H7 (cell line): ENCODE measurements at places on chromosomes 2 and 18. TPM values are rescaled to one million over a fixed set of nuclear protein-coding genes. Genes with fewer than 3 reads are reported as not detected.
A peak's percentile ranks its signal among the peaks of the same experiment; 100 is the strongest.

DNA sequence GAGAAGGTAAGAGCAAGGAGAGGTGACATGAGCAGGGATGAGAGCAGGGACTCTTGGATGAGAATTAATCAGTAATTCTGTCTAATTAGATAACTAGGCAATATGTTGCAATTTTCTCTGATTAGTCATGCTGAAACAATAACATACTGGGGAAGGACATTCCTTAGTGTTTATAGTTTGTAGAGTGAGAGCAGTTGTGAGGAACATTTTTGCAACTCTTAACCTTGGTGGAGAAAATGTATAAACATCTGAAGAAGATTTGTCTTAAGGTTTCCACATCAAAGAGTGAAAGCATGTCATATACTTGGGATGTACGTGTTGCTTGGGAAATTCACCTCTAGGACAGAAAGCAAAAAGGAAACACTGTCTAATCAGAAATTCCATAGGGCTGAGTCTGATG is 955.4 kb upstream of the FANCL start:
- no peak for DNase-seq

The SERPINB12 gene
- not detected in 2 replicates for total RNA-seq

The LYPD1 gene
- 5.7 and 7.3 TPM in 2 replicates for total RNA-seq

GRCh38 chr2:96326564-96326963 is 1.4 kb downstream of the ITPRIPL1 start:
- no peak for DNase-seq

GRCh38 chr2:198096002-198096401 is 291.6 kb downstream of the PLCL1 start:
- DNase-seq: no peak

GRCh38 chr2:68103709-68104055 is 40.9 kb upstream of the C1D start:
- no peak for DNase-seq

GRCh38 chr2:124683536-124684428 is 658.7 kb downstream of the CNTNAP5 start:
- DNase-seq: no peak

DNA sequence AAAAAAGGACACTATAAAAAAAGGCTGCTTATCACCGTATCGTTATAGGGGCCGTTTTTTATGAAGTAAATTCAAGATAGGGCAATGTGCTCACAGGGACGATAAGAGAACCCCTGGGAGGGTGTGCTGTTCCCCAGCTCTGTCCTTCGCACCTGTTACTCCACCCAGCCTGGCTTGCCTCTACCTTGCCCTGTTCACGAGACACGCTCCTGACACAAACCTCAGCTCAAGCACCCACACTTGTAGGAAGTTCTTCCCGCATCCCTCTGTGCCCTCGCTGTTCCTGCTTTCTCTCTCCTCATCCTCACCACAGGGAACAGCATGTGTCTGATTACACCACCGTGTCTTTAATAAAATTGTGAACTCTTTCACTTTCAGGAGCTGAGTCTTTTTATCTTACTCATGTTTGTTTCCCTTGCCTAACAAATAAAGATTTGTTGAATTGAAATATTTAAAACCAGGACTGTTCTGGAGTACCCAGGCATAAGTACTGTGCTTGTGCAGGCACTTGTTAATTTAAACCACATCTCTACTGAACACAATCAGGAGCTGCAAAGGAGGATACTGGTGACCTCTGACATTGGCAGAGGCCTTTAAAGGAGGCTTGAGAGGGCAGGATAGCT is 26.0 kb upstream of the KIDINS220 start:
- DNase-seq: no peak

The TTLL4 gene
- 82.1 and 87.6 TPM in 2 replicates for total RNA-seq

- DNase-seq: peak; percentile 24
These were observed 139.9 kb upstream of the CDH7 start for GRCh38 chr18:65610939-65611338.

The PROM2 gene
- 1.1 and 1.8 TPM in 2 replicates for total RNA-seq

The PID1 gene
- 0.45 and 1.5 TPM in 2 replicates for total RNA-seq

The ITGA4 gene
- 1.6 and 2.2 TPM in 2 replicates for total RNA-seq

DNA sequence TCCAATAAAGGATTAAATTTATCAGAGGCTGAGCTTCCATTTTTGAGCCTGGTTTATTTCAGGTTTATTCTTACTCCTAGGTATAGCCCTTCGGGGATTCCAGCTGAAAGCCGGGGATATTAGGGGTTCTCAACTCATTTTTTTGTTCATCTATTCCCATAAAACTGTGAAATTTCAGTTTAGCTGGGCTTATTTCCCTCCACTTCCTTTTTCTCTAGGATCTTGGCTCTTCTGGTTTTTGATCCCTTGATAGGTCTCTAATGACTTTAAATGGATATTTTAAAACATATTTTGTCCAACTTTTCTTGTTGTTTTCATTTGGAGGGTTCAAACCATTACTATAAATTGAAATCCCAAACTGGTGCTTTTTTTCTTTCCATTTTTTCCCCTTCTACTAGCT is 23.6 kb upstream of the ZNF512 start:
- DNase-seq: no peak

GRCh38 chr2:54677476-54678265 is 45.8 kb upstream of the EML6 start:
- no peak for DNase-seq

The SERPINB10 gene
- total RNA-seq: not detected in 2 replicates

- peak; percentile 95 for DNase-seq
These were observed at the start of gene KCTD18 for GRCh38 chr2:200509612-200510433. Gene KCTD18, minus strand, starts transcription at chr2:200510068. Its CDS starts 3,052 bp downstream, at chr2:200507016.
